Testis (tissue), 5 donors: ENCODE measurements at places on chromosomes 3 and 15. TPM values are rescaled to one million over a fixed set of nuclear protein-coding genes. Genes with fewer than 3 reads are reported as not detected.

GRCh38 chr15:73991260-73991659, 835 bp downstream of the STOML1 start:
- DNase-seq, result peak; percentile 79

DNA sequence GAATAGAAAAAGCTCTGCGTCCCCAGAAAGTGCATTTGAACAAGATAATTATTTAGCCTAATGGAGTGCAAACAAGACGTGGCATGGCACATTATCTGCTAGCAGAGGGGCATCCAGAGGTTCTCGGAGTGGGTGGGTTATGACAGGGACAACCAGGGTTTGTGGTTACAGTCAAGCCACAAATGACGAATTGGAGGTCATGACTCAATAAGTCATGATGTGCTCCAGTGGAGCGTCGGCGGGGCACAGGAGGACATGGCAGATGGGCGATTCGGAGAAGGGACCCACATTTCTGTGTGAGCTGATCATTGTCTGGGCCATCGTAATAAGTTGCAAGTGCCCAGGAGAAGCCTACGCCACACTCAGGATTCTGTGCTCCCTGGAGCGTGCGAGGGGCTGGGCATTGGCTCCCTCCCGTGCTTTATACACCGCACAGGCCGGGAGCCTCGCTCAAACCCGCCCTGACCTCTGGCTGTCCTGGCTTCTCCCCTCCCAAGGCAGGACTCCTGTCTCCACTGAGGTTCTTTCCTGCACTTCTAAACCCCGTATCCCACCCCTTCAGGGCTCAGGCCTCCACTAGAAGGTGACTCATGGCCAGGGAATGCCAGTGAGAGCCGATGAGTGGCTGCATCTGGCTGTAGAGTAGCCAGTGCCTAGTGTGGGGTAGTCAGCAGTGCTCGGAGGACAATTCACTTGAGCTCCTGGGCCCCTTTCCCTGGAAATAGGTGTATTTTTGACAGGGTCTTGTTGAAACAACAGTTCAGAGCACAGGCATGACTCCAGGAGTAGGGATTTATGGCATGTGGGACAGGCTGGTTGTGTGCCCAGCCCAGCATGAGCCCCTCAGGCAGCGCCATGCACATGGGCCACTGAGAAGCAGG, 67.4 kb downstream of the GRIP2 start:
- no peak for DNase-seq

DNA sequence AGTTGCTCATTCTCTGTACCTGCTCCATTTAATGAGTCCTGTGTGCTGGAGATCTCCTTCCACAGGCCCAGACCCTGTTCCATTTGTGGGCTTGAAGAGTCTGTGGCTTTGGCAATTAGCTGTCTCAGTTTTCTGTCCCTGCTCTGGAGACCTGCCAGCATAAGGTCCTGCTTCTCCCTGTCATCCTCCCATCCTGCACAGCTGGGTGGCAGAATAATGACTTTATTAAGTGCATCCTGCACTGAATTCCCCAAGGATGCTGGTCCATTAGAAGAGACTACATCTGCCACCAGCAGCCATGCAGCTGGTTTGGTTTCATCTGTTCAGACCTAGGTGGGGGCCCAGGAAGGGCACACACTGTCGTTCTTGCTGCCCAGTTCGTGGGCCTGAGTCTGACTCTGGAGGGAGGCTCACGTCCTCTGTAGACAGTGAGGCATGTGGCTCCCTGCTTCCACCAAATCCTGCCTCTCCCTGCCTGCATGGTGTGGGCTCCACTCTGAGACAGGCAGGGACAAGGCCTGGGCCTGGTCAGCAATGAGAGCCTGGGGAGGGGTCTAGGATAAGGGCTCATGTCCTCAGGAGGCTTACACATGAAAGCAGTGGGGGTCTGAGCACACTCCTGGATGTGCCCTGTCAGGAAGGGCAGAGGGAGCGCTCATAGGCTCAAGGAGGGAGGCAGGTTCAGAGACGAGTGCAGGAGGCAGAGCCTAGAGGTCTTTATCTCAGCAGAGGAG, 78.4 kb upstream of the PRR23E start:
- no peak for DNase-seq

DNA sequence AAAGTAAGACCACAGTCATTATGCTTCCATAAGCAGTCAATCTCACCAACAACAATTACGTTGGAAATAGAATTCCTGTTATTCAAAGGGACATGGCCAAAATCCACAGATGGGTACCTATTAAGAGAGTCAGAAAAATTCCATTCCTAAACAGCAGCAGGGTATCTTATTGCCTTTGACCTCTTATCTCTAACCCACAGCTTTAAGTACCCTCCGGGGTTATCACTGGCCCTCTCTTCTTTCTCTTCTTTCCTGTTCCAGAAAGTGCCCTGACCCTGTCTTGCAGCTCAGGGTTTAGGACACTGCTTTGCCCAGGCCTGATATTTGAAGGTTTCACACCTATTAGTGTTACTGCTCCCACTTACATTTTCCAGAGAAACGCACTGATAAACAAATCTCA, 428.7 kb downstream of the TBC1D5 start:
- no peak for DNase-seq

UACA gene
- polyA plus RNA-seq, result 10.2 TPM

ECE2 gene
- polyA plus RNA-seq, result 1.1 TPM

DNA sequence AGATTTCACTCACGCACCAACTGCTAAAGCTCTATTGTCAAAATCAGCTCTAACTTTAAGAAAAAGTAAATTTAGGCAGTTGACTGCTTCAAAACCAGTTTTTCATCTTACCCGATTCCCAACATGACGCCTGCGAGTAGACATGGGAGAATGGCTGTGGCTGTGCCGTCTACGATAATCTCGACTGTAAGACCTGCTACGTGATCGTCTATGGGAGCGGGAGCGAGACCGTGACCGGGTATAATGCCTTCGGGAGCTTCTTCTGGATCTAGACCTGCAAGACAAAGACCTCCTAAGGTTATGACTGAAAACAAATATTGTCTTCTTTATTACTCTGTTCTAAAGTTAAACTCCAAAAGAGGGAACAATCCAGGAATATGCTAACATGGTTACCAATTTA, 12.5 kb downstream of the TRA2B start:
- no peak for DNase-seq

DNA sequence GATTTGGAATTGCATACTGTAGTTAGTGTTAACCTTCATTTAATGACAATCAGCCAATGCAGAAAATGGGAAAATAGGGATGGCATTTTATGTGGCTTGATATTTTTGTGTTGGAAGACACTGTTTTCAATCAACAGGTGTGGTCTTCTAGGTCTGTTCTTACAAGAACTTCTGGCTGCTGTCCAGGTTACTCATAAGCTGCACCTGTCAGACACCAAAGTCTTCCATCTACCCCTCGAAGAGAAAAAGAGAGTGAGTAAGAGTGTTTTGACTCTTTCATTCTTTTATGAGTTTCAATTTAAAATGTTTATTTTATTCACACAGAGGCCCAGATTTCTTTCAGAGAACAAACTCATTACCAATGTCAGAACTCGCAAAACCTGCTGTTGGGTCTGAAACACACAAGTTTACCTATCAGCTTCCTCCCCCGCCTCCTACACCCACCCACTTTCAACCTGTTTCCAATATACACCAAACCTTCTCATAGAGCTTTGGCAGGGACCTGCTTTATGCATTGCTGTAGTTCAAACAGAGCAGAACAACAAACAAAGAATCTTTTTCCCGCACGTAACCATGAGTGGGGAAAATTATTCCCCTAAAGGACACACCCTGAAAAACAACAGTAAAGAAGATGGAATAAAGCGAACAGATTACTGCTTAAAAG, 767.7 kb upstream of the ALCAM start:
- no peak for DNase-seq
